Activated B cell treated with CpG ODN at 0.5 μM for 24 hours (primary cell): ENCODE measurements at places on chromosomes 7 and 10. TPM values are rescaled to one million over a fixed set of nuclear protein-coding genes. Genes with fewer than 3 reads are reported as not detected.

DNA sequence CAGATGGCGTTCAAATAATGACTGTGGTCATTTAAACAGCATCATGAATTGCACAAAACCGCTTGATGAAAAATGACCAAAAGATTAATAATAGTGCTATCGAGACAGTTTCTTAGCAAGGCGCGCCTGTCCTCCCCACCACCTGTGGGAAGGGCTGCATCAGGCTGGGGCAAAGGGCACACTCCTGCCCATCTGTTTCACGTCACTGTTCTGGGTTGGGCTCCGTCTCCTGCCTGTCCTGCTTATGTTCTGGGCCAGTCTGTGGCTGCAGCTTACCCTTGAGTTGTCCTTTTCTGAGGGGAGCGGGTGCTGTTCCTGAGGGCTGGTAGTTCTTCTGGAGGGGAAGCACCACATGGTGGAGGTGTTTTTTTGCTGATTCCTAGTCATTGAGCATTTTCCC is 13.3 kb downstream of the RBM17 start:
- H3K4me3 ChIP-seq: no peak overlapping the region
- no peak for DNase-seq
- H3K4me1 ChIP-seq: peaks cover 19% of the 10 kb centered on the region
- peaks cover 87% of the 10 kb centered on the region for H3K36me3 ChIP-seq
- no peaks in the 10 kb centered on the region for H3K27me3 ChIP-seq

GRCh38 chr7:28201131-28201530 is 20.5 kb upstream of the JAZF1 start:
- no peak overlapping the region for H3K27ac ChIP-seq
- peaks cover 60% of the 10 kb centered on the region for H3K4me1 ChIP-seq
- no peaks in the 10 kb centered on the region for H3K27me3 ChIP-seq
- no peak for DNase-seq

The ADIRF gene
- total RNA-seq: 7.9 and 9.5 TPM in 2 replicates

The CPVL gene
- not detected in 2 replicates for total RNA-seq
